HFFc6 (cell line): ENCODE measurements at places on chromosomes 3 and 15. TPM values are rescaled to one million over a fixed set of nuclear protein-coding genes. Genes with fewer than 3 reads are reported as not detected.

- H3K27me3 ChIP-seq = peaks cover 50% of the 10 kb centered on the region
- no peaks in the 10 kb centered on the region for H3K36me3 ChIP-seq
- no peak overlapping the region for H3K27ac ChIP-seq
- no peak for DNase-seq
Observed at GRCh38 chr3:14771593-14772497, 46.9 kb upstream of the FGD5 start.

- no peak overlapping the region for H3K4me3 ChIP-seq
- H3K4me1 ChIP-seq = peaks cover 12% of the 10 kb centered on the region
- H3K27ac ChIP-seq = no peak overlapping the region
- DNase-seq = no peak
- peaks cover 2% of the 10 kb centered on the region; the same call in 1 of the 2 replicates for H3K27me3 ChIP-seq
Observed at GRCh38 chr15:82531496-82532382, 8.5 kb downstream of the RPS17 start.

GPR62 gene
- total RNA-seq = not detected in 3 replicates

- H3K27me3 ChIP-seq = peaks cover 50% of the 10 kb centered on the region
- no peaks in the 10 kb centered on the region for H3K36me3 ChIP-seq
- no peak overlapping the region for H3K4me3 ChIP-seq
- no peak overlapping the region for H3K27ac ChIP-seq
- no peak for DNase-seq
- H3K4me1 ChIP-seq = no peaks in the 10 kb centered on the region
Observed at GRCh38 chr15:42083916-42084315, 10.4 kb downstream of the PLA2G4D start.

CPLX3 gene
- 0.09 TPM in 1 of 3 replicates, not detected in the others for total RNA-seq

DNA sequence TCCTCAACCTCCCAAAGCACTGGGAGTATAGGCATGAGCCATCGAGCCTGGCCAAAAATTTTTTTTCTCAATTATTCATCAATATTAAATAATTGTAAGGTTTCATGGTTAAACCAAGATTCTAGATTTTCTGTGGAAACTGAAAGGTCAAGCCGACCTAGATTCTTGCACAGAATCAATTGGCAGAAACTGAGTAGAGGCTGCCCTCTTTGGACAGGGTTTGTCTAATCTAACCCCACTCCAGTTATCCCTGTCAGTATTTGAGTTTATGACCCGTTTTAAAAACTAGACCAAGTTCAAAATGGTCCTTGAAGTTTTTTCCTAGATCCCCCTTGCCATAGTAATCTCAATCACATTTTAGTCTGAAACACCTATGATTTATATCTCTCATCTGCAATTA is 8.6 kb upstream of the ADAM10 start:
- peaks cover 5% of the 10 kb centered on the region; the same call in 1 of the 2 replicates for H3K27me3 ChIP-seq
- H3K4me1 ChIP-seq = no peaks in the 10 kb centered on the region
- no peaks in the 10 kb centered on the region for H3K36me3 ChIP-seq
- no peak overlapping the region for H3K4me3 ChIP-seq
- no peak for DNase-seq

DNA sequence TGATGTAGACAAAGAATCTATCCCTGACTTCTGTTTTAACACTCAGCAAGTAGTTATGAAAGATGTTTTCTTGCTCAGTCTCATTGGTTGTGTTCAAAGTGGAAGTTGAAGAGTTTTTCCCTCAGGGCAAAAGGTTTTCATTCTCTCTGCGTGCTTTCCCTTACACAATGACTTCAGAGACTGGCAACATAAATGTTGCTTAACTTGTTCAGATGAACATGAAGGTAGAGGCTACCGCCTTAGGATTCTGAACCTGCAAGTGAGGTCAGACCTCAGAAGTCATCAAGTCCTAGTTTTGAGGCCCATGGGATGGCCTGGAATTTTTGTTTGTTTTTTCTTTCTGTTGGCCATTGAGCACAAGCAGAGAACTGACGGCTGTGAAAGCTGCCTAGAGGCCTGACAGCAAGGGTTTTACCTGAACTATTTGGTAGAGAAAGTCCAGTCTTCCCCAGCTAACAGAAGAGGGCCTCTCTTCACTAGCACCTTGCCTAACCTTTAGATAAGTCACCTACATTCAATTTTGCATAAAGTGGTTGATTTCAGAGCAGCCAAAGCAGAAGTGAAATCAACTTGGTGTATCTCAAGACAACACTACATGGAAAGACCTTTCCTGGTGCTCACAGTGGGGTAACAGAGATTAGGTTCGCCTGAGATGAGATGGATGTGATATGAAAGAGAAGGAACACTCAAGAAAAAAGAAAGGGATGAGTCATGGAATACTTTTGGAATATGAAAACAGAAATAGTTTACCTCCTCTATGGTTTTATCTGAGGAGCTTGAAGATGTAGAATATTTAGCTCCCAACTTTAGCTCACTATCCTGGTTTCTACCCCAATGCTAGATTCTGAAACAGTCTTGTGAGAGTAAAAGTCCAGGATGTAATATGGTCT is 53.6 kb upstream of the AP4E1 start:
- peaks cover 12% of the 10 kb centered on the region for H3K27me3 ChIP-seq
- H3K36me3 ChIP-seq = no peaks in the 10 kb centered on the region
- H3K4me3 ChIP-seq = no peak overlapping the region
- DNase-seq = peak; percentile 50
- H3K27ac ChIP-seq = no peak overlapping the region

GRCh38 chr15:46442184-46442583 is 807.4 kb downstream of the SQOR start:
- H3K27me3 ChIP-seq = no peaks in the 10 kb centered on the region
- peaks cover 36% of the 10 kb centered on the region for H3K4me1 ChIP-seq
- peak overlapping the region; percentile 84 for H3K27ac ChIP-seq
- peak overlapping the region; percentile 69 for H3K4me3 ChIP-seq
- DNase-seq = peak; percentile 71

DNA sequence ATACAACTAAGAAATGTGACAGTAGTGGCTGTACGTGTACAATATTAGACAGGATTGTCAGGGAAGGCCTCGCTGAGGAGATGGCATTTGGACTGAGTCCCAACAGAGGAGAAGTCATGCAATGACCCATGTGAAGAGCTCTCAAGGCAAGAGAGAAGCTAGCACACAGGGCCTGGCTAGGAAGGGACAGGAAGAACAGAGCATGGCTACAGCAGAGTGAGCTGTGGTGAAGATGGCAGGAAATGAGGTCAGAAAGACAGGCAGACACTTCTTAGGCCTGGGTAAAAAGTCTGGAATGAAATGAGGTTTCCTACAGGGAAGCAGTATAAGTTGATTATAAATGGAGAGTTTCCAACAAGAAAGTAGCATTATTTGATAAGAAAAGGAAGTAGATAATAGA is 33.2 kb upstream of the LEKR1 start:
- peak overlapping the region; percentile 87 for H3K27ac ChIP-seq
- H3K4me3 ChIP-seq = no peak overlapping the region; the same call in none of the 2 replicates
- no peak for DNase-seq
- H3K27me3 ChIP-seq = no peaks in the 10 kb centered on the region
- peaks cover 79% of the 10 kb centered on the region for H3K4me1 ChIP-seq
- H3K36me3 ChIP-seq = peaks cover 16% of the 10 kb centered on the region

LMAN1L gene
- not detected in 3 replicates for total RNA-seq

SLC6A1 gene
- not detected in 3 replicates for total RNA-seq

DNA sequence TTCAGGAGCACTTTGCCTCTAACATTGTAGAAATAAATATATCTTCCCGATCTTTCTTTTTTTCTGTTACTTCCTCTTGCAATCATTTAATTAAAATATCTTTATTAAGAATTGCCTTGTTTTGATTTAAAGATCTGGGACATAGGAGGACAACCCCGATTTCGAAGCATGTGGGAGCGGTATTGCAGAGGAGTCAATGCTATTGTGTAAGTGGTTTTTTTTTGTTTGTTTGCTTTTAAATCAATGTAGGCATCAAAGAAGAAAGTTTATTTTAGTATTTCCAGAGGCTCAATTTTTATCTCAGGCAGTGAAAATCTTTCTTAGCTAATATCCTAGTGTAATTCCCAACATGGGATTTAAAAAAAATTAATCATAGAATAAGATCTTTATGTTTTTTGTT is 15.5 kb upstream of the EDEM1 start:
- no peak overlapping the region for H3K4me3 ChIP-seq
- DNase-seq = no peak
- H3K27ac ChIP-seq = no peak overlapping the region
- H3K4me1 ChIP-seq = 0 out of 2 replicates have a peak, but pooled peaks cover 9% of the 10 kb centered on the region

ARL14 gene
- total RNA-seq = 0.14 TPM in 1 of 3 replicates, not detected in the others

P2RY12 gene
- not detected in 2 replicates for total RNA-seq

DUOXA2 gene
- total RNA-seq = not detected in 3 replicates

GRCh38 chr15:92117261-92117731 is 263.8 kb downstream of the SLCO3A1 start:
- H3K4me1 ChIP-seq = peaks cover 9% of the 10 kb centered on the region; the same call in 1 of the 2 replicates
- peaks cover 14% of the 10 kb centered on the region; the same call in 1 of the 2 replicates for H3K36me3 ChIP-seq
- H3K27ac ChIP-seq = no peak overlapping the region
- DNase-seq = no peak
- no peaks in the 10 kb centered on the region for H3K27me3 ChIP-seq

GRCh38 chr15:67972377-67972776 is 81.7 kb upstream of the PIAS1 start:
- no peak overlapping the region for H3K4me3 ChIP-seq
- H3K27me3 ChIP-seq = peaks cover 10% of the 10 kb centered on the region
- DNase-seq = no peak
- peaks cover 14% of the 10 kb centered on the region for H3K4me1 ChIP-seq
- no peak overlapping the region for H3K27ac ChIP-seq

DNA sequence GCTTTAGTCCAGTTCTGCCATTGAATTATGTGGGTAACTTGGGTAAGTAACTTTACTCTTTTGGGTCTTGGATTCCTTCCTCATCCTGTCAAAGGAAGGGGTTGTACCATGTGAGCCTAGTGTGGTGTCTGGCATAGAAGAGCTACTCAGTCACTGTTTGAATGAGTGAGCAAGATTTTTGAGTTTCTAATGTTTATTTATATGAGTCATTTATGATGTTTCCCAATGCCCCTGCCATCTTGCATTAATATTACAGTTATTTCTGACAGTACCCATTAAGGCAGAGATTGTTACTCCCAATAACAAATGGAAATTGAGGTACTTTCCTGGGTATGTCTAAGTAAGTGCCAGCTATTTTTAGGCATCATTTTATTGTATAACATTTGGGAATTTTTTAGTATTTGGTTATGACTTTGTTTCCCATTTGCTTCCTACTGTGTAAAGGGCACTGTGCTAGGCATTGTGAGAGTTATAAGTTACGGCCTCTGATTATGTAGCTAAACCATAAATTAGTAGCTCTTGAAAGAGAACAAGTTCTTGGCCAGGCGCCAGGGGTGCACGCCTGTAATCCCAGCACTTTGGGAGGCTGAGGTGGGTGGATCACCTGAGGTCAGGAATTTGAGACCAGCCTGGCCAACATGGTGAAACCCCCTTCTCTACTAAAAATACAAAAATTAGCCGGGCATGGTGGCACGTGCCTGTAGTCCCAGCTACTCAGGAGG is 23.5 kb downstream of the NR1D2 start:
- peak overlapping the region; percentile 38 for H3K27ac ChIP-seq
- no peak overlapping the region for H3K4me3 ChIP-seq
- H3K4me1 ChIP-seq = peaks cover 38% of the 10 kb centered on the region
- peaks cover 60% of the 10 kb centered on the region for H3K36me3 ChIP-seq

PLA1A gene
- total RNA-seq = not detected in 3 replicates

C3orf52 gene
- total RNA-seq = 9.7 to 11.0 TPM (median 9.8 TPM) in 3 replicates

NR1I2 gene
- not detected in 3 replicates for total RNA-seq

GRCh38 chr3:98914210-98915080 is 12.9 kb upstream of the DCBLD2 start:
- H3K36me3 ChIP-seq = peaks cover 16% of the 10 kb centered on the region
- peaks cover 2% of the 10 kb centered on the region for H3K27me3 ChIP-seq
- H3K4me1 ChIP-seq = peaks cover 38% of the 10 kb centered on the region
- H3K27ac ChIP-seq = no peak overlapping the region

GRCh38 chr3:69370156-69370883 is 15.6 kb downstream of the FRMD4B start:
- peak overlapping the region; percentile 41 for H3K4me3 ChIP-seq
- H3K27ac ChIP-seq = no peak overlapping the region; the same call in 1 of the 2 replicates

GRCh38 chr3:8932507-8932906 is 30.8 kb downstream of the RAD18 start:
- H3K27me3 ChIP-seq = no peaks in the 10 kb centered on the region
- H3K4me3 ChIP-seq = no peak overlapping the region
- no peak overlapping the region for H3K27ac ChIP-seq

TM4SF18 gene
- total RNA-seq = 0.37 TPM in 1 of 2 replicates, not detected in the other

GPR160 gene
- 0.10 to 0.12 TPM in 2 of 3 replicates, not detected in the other for total RNA-seq

AHSG gene
- not detected in 3 replicates for total RNA-seq

DNA sequence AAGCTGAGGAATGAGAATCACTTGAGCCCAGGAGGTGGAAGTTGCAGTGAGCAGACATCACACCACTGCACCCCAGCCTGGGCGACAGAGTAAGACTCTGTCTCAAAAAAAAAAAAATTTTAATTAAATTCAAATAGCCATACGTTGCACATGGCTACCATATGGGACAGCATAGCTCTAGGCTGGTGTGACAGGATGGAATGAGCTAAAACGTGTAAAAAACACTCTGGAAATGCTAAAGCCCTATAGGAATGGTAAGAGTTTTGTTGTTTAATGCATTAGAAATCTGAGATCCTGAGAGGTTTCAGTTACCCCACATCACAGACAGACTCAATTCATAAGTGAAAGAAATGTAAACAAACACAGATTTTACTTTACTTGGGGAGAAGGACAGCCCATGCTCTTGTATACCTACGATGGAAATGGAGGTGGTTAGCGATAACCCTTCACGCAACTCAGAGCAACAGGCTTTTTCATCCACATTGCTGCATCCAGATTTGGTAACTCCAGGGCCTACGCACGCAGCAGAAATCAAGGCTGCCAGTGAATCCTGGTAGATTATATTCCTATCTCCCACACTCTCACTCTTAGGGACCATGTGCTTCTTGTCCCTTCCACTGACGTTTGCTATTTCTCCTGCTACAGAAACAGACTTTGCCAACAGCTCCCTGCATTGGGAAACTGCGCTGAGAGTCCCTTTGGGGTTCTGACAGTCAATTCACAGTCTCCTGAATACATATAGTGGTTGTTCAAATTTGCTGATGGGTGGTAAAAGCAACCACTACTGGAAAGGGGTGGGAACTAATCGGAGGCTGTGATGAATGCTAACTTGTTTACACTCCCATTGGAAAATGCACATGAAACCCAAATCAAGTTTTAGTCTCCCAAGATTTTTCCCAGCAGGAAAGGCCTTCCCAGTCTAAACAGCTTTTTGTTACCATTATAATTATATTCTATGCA is 3.1 kb downstream of the SH3BP5 start:
- H3K27me3 ChIP-seq = peaks cover 2% of the 10 kb centered on the region; the same call in 1 of the 2 replicates
- no peak overlapping the region for H3K27ac ChIP-seq
- H3K36me3 ChIP-seq = peaks cover 10% of the 10 kb centered on the region
- DNase-seq = no peak

DNA sequence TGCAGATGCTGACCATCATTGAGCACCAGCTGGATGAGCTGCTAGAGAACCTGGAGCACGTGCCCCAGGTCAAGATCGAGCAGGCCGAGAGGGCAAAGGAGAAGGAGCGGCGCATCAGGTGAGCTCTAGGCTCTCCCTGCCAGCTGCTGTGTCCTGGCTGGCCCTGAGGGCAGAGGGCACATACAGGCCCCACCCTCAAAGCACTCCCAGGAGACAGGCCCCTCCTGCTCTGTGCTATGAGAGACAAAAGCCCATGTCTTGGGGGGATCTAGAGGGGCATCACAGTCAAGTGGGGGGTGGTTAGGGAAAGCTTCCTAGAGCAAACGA is 39.5 kb downstream of the CFAP100 start:
- H3K27me3 ChIP-seq = no peaks in the 10 kb centered on the region; the same call in 1 of the 2 replicates
- peaks cover 6% of the 10 kb centered on the region for H3K4me1 ChIP-seq
- H3K36me3 ChIP-seq = peaks cover 9% of the 10 kb centered on the region; the same call in 1 of the 2 replicates
- DNase-seq = no peak
- no peak overlapping the region for H3K27ac ChIP-seq

GRCh38 chr3:172549144-172549543 is 25.9 kb upstream of the TNFSF10 start:
- H3K27me3 ChIP-seq = no peaks in the 10 kb centered on the region; the same call in 1 of the 2 replicates
- no peak overlapping the region for H3K4me3 ChIP-seq
- peaks cover 19% of the 10 kb centered on the region for H3K4me1 ChIP-seq
- no peak for DNase-seq
